ENCODE measurements at places on chromosomes 7 and 10. TPM values are rescaled to one million over a fixed set of nuclear protein-coding genes. Genes with fewer than 3 reads are reported as not detected.

GRCh38 chr7:45187946-45188411 is 30.4 kb downstream of the RAMP3 start:
- peak; percentile 56 for DNase-seq
- H3K4me1 ChIP-seq, result no peaks in the 10 kb centered on the region

- no peaks in the 10 kb centered on the region for H3K27me3 ChIP-seq
- H3K4me1 ChIP-seq, result no peaks in the 10 kb centered on the region
- H3K4me3 ChIP-seq, result no peak overlapping the region
- H3K36me3 ChIP-seq, result no peaks in the 10 kb centered on the region
- DNase-seq, result no peak
- H3K27ac ChIP-seq, result no peak overlapping the region
Measured at GRCh38 chr7:70512144-70512543, 619.8 kb upstream of the GALNT17 start.

DNA sequence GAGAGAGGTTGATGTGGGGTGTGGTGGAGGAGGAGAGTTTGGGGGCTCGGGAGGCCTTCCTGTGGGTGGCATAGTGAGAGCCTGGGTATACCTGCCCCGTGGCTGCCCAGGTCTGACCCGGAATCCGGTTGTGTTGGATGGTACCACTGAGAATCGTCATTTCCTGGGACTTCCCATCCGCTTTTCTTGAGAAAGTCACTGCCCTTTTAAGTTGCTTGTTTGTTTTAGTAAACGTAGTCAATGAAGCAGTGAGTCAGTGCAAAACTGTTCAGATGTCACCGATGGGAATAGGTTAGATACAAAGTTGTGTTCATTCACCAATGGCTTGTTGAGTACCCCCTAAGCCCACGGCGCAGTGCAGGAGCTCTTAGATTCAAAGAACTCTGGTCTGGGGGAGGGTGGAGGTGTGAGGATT is 285.8 kb downstream of the CAMK1D start:
- no peak for DNase-seq
- H3K36me3 ChIP-seq, result no peaks in the 10 kb centered on the region
- no peak overlapping the region for H3K4me3 ChIP-seq
- H3K4me1 ChIP-seq, result no peaks in the 10 kb centered on the region
- H3K27ac ChIP-seq, result no peak overlapping the region

DNA sequence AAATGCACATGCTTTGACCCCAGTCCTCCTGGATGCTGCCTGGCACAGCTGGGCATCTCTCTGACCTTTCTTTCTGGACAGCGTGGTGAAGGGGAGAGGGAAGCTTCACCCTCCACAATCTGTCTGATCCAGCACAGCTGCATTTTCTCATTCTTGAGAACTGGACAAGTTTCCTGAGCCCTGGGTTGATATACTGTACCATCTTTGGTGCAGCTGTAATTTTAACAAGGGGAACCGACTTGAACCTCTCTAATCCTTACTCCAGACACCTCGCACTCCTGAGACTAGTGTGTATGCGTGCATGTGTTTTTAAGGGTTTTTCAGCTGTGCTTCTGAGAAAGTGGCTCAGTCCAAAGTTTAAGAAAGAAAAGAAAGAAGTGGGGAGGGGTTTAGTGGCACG is 655.7 kb downstream of the INHBA start:
- H3K36me3 ChIP-seq, result no peaks in the 10 kb centered on the region
- H3K27me3 ChIP-seq, result no peaks in the 10 kb centered on the region
- H3K4me3 ChIP-seq, result no peak overlapping the region

DNA sequence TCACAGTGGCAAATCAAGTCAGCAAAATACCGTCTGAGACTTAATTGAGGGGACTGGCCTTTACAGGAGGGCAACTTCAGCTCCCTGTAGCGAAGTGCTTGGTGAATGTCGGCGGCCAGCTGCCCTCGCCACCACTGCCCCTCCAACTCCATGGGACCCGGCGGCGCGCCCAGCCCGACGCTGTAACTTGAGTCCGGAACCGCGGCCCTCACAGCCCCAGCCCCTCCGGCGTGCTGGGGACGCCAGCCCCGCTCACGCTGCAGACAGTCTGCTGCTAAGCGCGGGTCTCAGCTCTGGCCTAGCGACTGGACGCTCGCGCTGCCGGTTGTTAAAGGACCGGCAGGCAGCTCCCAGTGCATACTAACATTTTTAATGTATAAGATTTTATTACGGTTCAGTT is 113.4 kb upstream of the NUPR2 start:
- no peaks in the 10 kb centered on the region for H3K36me3 ChIP-seq
- peaks cover 2% of the 10 kb centered on the region for H3K4me1 ChIP-seq
- H3K27me3 ChIP-seq, result no peaks in the 10 kb centered on the region
- no peak overlapping the region for H3K4me3 ChIP-seq
- no peak for DNase-seq

Gene GPR15LG
- total RNA-seq, result not detected

DNA sequence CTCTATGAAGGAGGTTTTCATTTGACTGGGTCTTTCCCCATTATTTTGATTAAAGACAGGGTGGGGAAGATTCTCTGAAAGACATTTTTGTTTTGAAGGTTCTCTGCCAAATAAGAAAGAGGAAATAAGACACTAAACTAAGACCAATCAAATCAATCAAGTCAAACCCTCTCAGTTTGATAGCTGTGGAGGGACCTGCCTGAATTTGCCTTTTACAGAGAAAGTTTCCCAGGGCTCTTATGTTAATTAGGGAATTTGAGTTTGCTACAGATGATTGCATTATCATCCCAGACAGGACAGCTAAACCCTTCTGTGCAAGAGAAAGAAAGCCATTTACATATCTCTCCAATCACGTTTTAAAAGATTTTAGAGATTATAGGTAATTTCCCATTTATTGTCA is 80.0 kb downstream of the CSTF2T start:
- no peaks in the 10 kb centered on the region for H3K27me3 ChIP-seq
- no peaks in the 10 kb centered on the region for H3K36me3 ChIP-seq
- DNase-seq, result no peak
- H3K4me3 ChIP-seq, result no peak overlapping the region
- no peak overlapping the region for H3K27ac ChIP-seq

- H3K27me3 ChIP-seq, result no peaks in the 10 kb centered on the region
- no peak for DNase-seq
- H3K4me3 ChIP-seq, result no peak overlapping the region
- H3K36me3 ChIP-seq, result no peaks in the 10 kb centered on the region
- H3K4me1 ChIP-seq, result no peaks in the 10 kb centered on the region
Measured at GRCh38 chr7:12130609-12131008, 80.5 kb upstream of the TMEM106B start.

Gene WDFY4
- total RNA-seq, result 7.3 TPM

DNA sequence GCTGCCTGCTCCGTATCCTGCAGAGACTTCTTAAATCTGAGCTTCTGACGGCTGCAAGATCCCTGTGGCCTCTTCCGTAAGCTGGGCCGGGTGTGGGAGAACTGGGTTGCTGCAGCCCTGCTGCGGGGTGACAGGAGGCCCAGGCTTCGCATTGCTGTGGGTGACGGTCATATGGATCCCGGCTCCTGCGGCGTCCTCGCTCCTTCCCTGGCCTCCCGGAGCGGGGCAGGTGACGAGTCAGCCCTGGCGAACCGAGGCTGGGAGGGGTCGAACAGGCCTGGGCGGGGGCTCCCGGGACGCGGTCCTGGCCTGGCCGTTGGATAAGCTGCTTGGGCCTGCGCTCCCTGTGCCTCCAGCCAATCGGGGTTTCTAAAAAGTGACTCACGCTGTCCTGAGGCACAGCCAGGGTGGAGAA is 7.8 kb upstream of the UBE2D1 start:
- H3K36me3 ChIP-seq, result no peaks in the 10 kb centered on the region
- peak; percentile 83 for DNase-seq
- H3K4me3 ChIP-seq, result no peak overlapping the region
- no peak overlapping the region for H3K27ac ChIP-seq

GRCh38 chr10:28008054-28008453 is 9.2 kb upstream of the ODAD2 start:
- H3K4me3 ChIP-seq, result no peak overlapping the region
- no peaks in the 10 kb centered on the region for H3K36me3 ChIP-seq
- H3K4me1 ChIP-seq, result no peaks in the 10 kb centered on the region
- no peaks in the 10 kb centered on the region for H3K27me3 ChIP-seq

DNA sequence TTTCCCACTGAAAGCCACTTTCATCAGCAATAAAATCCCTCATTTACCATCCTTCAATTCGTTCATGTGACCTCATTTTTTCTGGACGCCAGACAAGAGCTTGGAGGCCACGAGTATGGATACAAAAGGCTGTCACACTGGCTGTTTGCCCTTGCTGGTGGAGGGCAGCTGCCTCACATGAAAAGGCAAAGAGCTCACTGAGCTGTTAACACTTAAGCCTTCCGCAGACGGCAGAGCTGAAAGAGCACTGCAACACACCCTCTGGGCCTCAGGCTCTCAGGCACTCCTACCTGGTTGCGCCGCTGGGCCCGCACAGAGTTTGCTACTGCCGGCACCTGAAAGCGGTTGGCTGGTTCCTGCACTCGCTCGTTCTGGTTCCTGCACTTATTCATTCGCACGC is 193.5 kb downstream of the CFTR start:
- no peaks in the 10 kb centered on the region for H3K27me3 ChIP-seq
- no peak overlapping the region for H3K27ac ChIP-seq
- DNase-seq, result no peak
- H3K4me3 ChIP-seq, result no peak overlapping the region
- no peaks in the 10 kb centered on the region for H3K4me1 ChIP-seq
- no peaks in the 10 kb centered on the region for H3K36me3 ChIP-seq

GRCh38 chr10:76433161-76434005 is 1002.0 kb downstream of the LRMDA start:
- no peaks in the 10 kb centered on the region for H3K27me3 ChIP-seq
- no peaks in the 10 kb centered on the region for H3K36me3 ChIP-seq

- H3K27ac ChIP-seq, result no peak overlapping the region
- no peaks in the 10 kb centered on the region for H3K27me3 ChIP-seq
- no peaks in the 10 kb centered on the region for H3K4me1 ChIP-seq
- H3K4me3 ChIP-seq, result no peak overlapping the region
Measured at GRCh38 chr7:104242638-104243037, 34.8 kb upstream of the ORC5 start.

DNA sequence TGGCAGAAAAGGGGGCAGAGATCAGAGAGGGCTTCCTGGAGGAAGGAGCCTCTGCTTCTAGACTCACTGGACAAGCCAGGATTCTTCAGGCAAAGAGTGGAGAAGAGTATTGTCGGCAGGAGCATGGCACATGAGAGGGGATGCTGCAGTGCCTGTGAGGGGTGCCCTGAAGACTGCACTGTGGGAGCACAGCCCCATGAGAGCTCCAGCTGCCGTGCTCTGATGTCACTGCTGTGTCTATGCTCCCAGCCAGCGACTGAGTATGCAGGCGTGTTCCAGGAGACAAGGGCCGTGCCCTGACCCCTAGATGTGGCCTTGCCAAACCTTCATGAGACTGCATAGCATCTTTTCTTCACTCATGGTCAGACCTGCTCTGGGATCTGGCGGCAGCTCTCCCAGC is 339.1 kb downstream of the RPS24 start:
- no peak overlapping the region for H3K27ac ChIP-seq
- no peak overlapping the region for H3K4me3 ChIP-seq
- peak; percentile 51 for DNase-seq
- H3K36me3 ChIP-seq, result no peaks in the 10 kb centered on the region

GRCh38 chr10:86658261-86658741 is 4.0 kb downstream of the OPN4 start:
- H3K4me1 ChIP-seq, result no peaks in the 10 kb centered on the region
- H3K36me3 ChIP-seq, result no peaks in the 10 kb centered on the region
- H3K27me3 ChIP-seq, result no peaks in the 10 kb centered on the region
- H3K27ac ChIP-seq, result no peak overlapping the region

Gene BLOC1S2
- 26.4 TPM for total RNA-seq

DNA sequence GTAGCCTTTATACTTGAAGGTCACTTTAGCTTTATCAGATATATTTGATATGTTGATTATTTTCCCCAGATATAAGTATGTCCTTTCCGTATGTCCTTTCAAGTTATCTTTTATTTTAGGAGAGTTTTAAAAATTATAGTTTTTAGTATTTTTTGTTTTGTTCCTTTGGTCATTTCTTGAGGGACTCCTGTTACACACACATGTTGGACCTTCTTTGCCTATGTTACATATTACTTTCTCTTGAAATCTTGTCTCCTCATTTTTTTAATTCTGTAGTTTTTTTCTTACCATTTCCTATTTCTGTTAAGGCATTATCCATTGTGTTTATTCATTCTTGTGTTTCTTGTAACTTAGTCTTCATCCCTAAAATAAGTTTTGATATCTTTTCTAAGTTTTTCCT is 23.9 kb downstream of the GLCCI1 start:
- no peaks in the 10 kb centered on the region for H3K36me3 ChIP-seq
- H3K27me3 ChIP-seq, result no peaks in the 10 kb centered on the region
- no peak for DNase-seq
- no peaks in the 10 kb centered on the region for H3K4me1 ChIP-seq
- H3K27ac ChIP-seq, result no peak overlapping the region

DNA sequence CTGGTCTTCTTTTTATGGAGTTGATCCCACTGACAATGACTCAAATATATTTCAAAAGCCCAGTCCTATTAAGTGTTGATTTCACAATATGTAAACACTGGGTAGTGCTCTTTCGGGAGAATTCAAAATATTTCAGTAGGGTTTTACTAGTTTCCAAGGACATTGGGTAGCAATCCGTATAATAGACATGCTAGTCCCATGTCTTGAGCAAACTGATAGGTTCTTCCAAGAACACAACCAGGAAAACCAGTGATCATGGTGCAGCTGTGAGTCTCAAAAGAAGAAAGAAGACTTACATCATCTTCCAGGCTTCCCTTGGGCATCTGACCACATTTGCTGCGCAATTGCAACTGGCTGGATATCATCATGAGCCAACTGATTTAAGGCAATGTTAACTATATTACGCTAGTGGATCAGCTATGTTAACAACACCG is 59.3 kb upstream of the APBB1IP start:
- no peak overlapping the region for H3K4me3 ChIP-seq
- H3K27me3 ChIP-seq, result no peaks in the 10 kb centered on the region
- H3K27ac ChIP-seq, result no peak overlapping the region
- no peaks in the 10 kb centered on the region for H3K4me1 ChIP-seq
- DNase-seq, result no peak
- H3K36me3 ChIP-seq, result no peaks in the 10 kb centered on the region

GRCh38 chr10:71324743-71325142 is 5.7 kb downstream of the SLC29A3 start:
- DNase-seq, result no peak
- no peak overlapping the region for H3K27ac ChIP-seq
- H3K4me1 ChIP-seq, result peaks cover under 1% of the 10 kb centered on the region
- H3K27me3 ChIP-seq, result no peaks in the 10 kb centered on the region
- peaks cover 1% of the 10 kb centered on the region for H3K36me3 ChIP-seq
- H3K4me3 ChIP-seq, result no peak overlapping the region

Gene GSTO2
- 3.5 TPM for total RNA-seq

- H3K4me1 ChIP-seq, result no peaks in the 10 kb centered on the region
- DNase-seq, result no peak
- peaks cover 2% of the 10 kb centered on the region for H3K27me3 ChIP-seq
- no peak overlapping the region for H3K4me3 ChIP-seq
Measured at GRCh38 chr7:8277394-8277982, 15.5 kb upstream of the ICA1 start.

DNA sequence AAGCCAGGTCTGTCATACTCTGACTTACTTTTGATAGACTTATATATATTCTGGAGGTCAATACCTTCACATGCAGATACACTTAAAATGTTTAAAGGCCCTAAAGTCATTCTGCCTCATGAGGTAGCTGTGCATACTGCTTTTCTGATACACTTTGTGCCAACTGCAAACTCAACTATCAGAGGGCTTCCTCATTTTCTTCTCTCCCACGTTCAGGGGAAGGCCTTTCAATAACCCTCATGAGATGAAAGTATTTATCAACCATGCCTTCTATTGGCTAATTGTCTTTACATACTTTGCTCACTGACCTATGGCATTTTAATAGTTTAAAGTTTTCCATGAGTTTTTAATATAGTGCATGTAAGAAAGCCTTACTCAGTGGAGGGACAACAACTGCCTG is 112.7 kb upstream of the AMPH start:
- H3K4me3 ChIP-seq, result no peak overlapping the region
- H3K36me3 ChIP-seq, result peaks cover 12% of the 10 kb centered on the region
- no peak for DNase-seq
- H3K27me3 ChIP-seq, result no peaks in the 10 kb centered on the region
- no peak overlapping the region for H3K27ac ChIP-seq
- H3K4me1 ChIP-seq, result no peaks in the 10 kb centered on the region

All from aorta (tissue), 5 donors.